ENCODE measurements at places on chromosomes 7 and 10.

GRCh38 chr10:129852829-129853561, 111.1 kb downstream of the EBF3 start:
- no peak for DNase-seq

DNA sequence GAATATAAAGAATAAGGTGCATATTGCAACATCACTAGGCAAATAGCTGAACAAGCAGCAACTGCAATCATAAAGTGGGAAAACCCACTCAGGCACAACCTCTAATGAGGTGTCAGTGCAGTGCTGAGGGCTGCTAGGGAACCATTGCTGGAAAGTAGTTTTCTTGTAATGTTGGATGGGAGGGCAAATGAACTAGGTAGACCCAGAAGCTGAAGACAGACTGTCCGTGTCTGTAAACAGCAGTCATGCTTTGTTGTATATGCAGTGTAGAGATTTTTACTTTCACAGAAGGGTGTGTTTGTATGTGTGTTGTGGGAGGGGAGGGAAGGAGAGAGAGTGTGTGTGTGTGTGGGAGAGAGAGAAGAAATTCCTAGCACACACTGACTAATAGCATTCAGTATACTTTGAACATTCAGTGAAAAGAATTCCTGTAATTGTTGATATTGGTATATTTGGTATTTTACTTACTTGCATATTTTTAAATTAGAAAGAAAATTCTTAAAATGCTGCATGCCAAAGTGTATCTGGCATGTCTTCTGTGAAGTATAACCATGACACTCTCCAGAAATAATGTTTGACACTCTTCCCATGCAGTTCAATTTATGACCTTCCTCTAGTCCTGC, 28.8 kb downstream of the ITGB8 start:
- DNase-seq: no peak

DNA sequence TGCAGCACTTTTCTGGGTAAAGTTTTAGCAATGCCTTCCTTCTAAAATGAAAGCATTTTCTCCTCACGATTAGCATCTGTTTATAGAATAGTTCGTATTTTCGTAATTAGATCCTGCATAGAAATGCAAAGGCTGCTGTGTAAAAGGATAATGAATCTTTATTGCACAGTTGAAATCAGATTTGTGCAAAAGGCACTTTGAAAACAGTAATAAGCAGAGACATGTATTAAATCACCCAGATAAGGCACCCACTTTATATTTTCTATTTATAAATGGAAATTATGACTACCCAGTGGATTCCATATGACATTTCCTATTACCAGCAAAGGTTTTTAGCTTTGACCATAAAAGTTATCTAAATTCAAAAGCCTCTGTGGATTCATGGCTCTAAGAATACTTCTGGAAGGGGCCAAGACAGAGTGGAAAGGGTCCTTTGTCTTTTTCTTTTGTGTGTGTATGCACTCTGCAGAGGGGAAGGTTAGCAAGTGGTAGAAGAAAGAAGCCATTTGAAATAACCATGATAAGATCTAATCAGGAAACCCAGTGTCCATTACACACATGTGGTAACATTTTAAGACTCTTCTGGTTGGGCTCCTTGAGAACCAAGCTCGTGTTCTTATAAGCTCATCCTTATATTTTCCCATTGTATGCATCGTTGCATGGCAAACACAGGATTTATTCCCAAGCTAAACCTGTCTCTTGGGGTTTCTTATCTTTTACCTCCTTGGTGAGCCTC, 612.1 kb downstream of the AUTS2 start:
- DNase-seq: no peak

DNA sequence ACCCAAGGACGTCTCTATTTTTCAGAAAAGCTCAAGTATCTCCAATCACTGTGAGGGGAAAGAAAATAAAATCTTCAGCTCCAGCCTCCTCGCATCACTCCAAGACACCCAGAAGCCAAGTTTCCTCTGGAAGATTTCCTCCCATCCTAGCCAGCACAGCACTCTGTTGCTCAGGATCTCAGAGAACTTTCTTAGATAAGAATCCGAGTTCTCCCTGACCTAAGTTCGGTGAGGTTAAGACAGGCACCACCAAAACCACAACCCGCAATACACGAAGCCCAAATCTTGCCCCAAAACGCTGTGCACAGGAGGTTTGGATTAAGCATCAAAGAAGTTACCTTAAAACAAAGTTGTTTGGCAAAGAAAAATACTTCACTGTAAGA, 4.2 kb downstream of the FAM53B start:
- no peak for DNase-seq

- DNase-seq: no peak
These were observed 129.5 kb downstream of the KLF6 start for GRCh38 chr10:3655528-3655927.

DNA sequence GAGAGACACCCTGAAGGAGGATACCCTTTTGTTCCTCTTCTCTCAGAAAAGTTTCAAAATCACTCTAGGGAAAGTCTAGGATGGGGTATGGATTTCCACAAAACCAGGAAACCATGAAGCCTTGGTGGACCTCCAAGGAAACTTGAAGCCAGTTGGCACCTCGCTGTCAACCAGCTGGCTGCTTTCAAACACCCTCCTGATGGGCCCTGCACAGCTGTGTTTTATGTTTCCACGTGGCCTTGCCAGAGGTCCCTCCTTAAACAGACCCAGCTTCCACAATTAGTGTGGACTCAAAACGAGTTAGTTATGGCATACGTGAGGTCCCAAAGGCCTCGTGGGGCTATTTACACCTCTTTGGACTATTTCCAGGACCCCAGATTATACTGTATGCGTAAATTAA, 5.9 kb downstream of the PPP1R3A start:
- DNase-seq: no peak

- no peak for DNase-seq
These were observed 39.4 kb downstream of the MMRN2 start for GRCh38 chr10:86918022-86918471.

DNA sequence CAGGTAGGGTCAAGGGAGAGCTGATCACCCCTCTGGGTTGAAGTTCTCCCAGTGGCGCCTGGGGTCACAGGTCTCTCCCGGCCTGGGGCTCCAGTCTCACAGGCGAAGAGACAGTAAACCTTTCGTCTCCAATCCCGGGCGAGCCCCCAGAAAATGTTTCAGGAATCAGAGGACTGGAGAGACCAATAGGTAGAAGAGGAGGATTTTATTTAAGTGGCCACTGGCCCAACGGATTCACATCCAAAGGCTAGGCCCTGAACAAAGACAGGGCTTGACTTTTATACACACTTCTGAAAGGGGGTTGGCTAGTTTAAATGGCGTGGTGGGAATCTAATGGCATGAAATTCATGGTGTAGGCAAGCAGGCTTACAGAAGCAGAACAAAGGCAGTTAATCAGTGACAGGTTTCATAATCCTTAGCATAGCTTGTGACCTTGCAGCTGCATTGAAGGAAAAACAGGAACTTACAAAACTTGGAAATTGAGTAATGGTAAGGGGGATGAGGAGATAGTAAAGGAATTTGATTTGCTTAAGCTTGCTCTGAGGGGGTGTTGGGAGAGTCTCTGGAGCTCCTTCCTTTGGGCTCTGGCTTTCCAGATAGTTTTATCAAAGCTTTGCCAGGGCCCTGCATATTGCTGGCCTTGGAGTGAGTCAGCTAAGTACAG, 105.5 kb downstream of the TRIM24 start:
- no peak for DNase-seq

DNA sequence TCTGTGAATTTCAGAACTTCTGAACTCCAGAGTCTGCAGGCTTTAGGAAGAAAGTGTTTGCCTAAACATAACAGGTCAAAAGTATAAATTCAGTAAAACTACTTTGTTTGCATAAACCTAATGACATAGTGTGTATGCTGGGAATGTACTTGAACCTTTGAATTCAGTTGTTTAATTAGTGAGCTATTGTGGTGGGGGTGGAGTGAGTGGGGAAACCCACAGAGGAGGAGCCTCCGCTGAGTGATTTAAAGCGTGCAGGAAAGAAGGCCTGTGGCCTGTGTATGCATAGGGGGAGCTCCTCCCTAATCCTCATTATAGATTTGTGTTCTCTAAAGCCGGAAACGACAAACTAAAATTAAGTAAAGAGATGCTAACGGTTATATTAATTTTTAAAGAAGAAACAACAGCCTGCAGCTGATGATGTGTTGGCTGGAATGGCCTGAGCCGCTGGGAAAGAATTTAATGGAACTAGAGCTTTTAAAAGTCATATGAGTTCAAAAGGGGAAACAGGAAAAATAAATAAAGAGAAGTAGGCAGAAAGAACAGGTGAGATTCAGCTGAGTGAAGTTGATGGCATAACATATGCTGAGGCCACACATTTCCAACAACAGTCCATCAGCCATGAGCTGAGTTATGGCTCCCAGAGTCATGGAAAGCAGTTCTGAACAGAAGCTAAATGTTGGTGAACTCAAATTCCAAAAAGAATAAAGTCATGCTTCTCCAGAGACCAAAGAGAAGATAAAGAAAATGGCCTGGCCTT, 595.0 kb downstream of the GRM8 start:
- no peak for DNase-seq

DNA sequence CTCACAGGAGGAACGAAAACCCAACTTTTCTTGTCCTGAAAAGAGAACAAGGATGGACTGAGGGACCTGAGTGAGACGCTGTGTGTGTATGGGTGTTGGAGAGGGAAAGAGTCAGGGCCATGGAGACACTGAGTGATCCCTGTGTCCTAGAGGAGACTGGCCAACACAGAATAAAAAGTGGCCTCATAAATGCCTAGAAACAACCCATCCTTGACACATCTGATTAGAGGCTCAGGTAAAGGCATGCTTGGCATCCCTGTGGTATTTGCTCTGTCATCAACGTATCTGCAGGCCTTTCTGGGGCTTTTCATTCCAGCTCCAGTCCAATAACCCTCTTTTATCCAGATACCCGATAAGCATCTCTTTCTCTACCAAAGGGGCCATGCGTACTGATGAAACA, 86.3 kb downstream of the FGFR2 start:
- DNase-seq: no peak

DNA sequence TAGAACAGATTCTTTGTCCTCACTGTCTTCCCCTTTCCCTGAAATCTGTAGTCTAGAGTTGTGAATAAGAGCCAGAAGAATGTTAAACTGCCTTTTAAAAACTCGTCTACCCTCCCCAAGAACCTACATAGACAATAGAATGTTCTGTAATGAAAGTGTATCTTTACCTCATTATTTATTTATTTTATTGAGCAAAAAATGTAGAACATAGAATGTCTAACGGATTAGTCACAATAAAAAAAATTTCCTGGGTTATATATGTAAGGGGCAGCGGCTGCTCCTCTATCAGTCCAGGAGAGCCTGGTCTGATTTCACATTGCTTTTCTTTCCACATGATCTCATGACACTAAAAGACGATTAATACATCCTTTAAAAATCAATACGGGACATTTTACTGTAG, 135.7 kb downstream of the SDK1 start:
- no peak for DNase-seq

GRCh38 chr7:92645114-92646061, 55.2 kb upstream of the FAM133B start:
- no peak for DNase-seq

DNA sequence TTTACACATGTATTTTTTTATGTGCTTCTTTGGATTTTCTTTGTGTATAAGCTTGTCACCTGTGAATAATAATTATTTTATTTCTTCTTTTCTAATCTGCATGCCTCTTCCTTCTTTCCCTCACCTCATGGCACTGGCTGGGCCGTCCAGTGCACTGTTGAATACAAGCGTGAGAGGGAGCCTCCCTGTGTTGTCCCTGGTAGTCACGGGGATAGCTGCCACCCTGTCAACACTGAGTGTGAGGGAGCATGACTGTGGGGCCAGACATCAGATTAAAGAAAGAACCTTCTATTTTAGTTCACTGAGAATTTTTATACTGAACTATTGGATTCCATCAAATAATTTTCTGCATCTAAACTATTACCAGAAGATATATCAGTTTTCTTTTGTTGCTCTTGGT, 187.9 kb downstream of the CDC14C start:
- no peak for DNase-seq

- no peak for DNase-seq
These were observed 149.2 kb upstream of the GHITM start for GRCh38 chr10:83990126-83990525.

- DNase-seq: no peak
These were observed 774.8 kb upstream of the MBL2 start for GRCh38 chr10:53547364-53547763.

GRCh38 chr7:112452102-112452888, 2.0 kb downstream of the IFRD1 start:
- DNase-seq: no peak

DNA sequence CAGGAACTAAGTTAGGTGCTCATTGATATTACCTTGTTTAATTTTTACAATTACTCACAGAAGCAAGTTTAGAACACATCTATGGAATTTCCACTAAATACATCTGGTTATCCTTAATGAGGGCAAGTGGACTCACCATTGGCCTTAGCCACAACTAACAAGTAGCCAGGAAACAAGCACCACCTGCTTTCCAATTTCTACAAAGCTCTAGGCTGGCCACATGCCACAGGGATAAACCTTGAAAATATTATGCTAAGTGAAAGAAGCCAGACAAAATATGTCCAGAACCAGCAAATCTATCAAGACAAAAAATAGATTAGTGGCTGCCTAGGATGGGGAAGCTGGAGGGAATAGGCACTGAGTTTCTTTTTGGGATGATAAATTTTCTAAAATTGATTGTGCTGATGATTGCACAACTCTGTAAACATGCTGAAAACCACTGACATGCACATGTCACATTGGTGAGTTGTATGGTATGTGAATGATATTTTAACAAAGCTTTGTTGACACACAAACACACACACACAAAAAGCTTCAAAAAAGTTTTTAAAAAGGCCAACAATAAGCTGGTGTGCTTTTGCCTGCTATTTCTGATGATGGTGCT, 179.4 kb downstream of the CPEB3 start:
- no peak for DNase-seq

GRCh38 chr10:71635867-71636266, 83.7 kb downstream of the C10orf105 start:
- DNase-seq: no peak

DNA sequence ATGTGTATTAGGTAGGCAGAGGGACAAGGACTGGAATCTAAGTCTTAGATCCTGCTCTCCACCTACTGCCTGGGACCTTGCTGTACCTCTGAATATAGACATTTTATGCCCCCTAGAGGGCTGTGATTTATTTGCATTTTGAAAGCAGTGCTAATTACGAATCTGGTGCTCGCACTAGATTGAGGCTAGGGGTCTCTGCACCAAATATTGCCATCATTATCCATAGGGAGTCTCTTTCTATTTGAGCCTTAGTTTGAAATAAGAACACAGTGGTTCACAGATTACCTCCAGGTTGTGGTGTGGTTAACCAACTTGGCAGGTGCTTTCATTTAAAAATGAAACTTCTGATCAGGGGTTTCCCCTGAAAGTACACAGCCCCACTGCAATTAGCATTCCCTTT, 41.8 kb downstream of the CNNM1 start:
- no peak for DNase-seq
